Kidney capillary endothelial cell (primary cell): ENCODE measurements at places on chromosomes 5 and 9.

DNA sequence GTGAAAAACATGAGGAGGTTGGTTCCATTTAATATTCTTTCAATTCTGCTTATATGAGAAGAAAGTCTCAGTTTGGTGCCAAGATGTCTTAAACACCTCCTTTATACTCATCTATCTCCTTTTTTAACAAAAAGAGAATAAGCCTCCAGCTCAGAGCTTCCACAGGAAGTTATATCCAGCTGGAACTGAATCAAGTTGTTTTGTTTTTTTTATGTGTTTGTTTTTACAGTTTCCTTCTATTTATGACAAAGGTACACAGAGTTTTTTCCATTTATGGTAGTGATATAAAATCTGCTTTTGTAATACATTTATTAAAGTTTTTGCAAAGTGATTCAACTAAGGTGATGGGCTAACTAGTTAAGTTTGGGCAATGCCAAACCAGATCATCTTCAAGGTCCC lies 10.4 kb downstream of the SPARC start:
- DNase-seq, result no peak

DNA sequence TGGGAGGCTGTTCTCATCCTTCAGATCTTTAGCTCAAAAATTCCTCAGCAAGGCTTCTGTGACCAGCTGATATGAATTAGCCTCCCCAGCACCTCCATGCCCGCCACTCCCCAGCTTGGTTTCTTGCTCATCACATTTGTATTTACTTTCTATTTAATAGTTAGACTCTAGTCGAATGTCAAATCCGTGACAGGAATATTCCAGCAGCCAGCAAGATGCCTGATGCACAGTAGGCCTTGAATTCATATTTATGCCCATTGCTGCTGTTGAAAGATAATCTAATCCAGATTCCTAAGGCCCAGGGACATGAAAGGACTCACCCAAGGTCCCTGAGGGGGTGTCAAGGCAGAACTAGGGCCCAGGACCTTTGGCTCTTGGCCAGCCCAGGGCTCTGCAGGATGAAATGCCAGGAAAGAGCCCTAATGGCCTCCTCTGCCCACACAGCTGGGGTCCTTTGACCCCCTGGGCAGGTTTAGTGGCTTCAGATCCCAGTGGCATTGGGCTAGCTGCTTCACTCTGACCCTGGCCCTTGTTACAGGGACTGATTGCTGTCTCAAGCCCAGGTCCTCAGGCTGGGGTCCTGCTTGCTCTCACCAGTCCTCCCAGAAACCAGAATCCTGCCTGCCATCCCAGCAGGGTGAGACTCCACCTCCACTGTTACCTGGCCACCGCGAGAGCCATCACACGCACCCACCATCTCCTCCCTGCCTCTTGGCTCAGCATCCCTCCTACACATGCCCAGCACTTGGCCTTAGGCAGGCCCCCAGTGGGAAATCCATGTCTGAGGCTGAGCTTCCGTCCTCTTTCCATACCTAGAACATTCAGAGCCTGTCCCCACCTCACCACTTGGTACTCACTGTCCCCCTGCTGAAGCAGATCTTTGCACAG lies 7.3 kb downstream of the CSF1R start:
- DNase-seq, result no peak

DNA sequence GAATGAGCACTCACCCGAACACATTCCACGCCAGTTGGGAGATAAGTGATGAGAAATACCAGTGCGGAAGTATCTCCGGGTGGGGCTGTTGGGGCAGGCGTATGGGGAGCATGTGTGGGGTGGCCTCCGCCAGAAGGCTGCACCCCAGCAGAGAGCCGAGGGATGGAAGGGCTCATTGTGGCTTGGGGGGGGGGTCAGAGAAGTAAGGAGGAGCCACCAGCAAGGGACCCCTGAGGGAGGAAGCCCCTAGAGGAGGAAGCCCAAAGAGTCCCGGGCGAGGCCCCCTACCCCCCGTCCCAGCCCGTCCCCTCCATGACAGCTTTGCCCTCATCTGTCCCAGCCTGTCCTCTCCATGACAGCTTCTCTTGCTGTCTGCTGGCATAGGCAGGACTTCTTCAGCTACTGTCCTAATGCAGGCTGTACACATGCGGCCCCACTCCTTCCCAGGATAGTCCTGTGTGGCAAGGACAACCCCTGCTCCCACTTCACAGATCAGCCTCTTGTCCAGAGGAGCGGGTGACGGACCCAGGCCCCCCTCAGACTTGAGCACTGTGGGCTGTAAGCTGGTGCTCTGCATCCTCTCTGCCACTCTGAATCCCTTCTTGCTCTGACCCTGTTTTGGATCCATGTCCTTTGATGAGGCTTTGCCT lies 239.6 kb downstream of the CACNA1B start:
- DNase-seq, result no peak

DNA sequence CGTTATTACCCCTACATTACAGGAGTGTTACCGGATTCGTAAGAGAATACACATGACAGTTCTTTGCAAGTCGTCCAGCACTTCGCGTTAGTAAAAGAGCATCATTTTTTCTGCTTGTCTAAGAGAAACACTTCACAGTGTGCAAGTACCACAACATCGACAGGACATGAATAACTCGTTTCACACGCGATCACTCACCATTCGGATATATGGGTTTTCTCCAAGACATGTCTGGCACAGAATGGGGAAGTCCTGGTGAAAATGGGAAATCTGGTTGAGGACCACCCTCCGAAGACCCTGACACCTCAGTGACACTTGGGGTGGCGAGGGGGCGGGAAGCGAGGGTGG lies 642 bp downstream of the RBM22 start:
- DNase-seq, result no peak

DNA sequence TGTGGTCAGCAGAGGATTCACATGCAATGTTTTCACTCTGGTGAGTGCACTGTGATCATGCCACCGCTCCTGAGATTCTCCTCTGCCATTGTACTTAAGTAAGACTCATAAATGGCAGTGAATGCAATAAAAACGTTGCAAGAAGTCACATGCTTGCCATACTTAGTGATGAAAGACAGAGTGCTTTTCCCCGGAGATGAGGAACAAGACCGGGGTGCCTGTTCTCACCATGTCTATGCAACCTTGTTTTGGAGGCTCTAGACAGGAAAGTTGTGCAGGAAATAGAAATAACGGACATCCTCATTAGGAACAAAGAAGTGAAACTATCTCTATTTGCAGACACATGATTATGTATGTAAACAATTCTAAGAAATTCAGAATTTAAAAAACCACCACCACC lies 84.7 kb upstream of the IRX2 start:
- DNase-seq, result no peak

DNA sequence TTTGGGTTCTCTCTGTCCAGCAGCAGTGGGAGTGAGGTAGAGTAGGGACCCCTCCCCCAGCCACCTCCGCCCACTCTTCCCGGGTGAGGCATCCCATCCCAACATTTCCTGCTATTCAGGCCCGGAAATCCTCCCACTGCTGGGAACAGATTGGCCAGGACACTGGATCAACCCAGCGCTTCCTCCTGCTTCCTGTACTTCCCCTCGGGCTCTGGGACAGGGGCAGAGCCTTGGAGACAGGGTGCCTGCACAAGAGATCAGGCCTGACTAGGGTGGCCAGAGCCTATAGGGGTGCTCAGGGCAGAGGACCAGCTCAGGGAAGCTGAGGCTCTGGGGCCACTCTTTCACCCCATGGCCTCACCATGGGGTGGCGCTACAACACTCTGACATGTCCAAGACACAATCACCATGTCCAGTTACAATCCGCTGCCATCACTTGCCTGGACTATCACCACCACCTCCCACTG lies 14.5 kb downstream of the SH2D3C start:
- peak; percentile 97 for DNase-seq

DNA sequence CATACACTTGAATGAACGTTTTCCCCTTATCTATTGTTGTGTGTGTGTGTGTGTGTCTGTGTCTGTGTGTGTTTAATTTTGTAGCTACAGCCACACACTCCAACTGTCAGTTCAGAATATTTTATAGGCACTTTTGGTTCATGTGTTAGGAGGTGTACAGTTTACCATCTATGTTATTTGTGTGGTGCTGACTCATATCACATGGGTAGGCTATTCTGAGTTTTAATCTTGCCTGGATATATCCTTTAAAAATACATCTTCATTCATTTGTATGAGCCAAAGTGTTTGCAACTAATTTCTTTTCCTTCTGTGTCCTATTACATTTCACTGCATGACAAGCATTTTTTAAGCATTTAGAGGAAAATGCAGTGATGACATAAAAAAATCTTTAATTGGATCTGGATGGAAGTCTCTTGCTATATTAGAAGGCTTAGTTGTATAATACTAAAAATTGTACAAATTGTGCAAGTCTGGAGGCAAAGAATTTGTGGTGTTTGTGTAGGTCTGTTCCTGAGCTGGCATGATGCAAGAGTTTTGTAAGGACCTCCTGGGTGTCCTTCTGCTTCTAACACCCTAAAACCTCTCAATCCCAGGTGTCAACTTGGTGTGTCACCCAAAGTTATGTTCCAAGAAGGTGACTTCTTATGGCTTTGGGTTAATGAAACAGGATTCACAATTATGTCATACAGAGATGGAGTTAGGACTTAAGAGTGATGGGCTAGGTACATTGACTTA lies 52.4 kb upstream of the HMHB1 start:
- no peak for DNase-seq

DNA sequence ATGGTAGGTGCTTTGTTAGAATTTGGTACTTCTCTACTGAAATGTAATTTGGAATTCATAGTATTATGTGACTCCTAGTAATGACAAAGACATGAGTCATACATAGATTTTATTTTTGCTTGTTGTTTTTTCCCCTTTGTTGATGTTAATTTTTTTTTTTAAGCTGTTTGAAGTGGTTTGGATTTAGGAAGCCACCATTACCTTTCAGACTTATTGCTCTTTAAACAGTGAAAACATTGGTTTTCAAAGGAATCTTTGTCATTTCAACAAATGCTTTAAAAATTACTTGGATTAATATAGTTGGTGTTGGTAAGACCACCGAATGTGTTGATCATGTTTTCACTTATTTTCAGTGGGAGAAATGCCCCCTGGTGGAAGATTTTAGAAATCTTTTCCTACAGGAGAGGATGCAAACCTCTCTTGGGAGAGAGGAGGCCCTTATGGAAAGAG lies 170.1 kb upstream of the PITX1 start:
- DNase-seq, result peak; percentile 69

DNA sequence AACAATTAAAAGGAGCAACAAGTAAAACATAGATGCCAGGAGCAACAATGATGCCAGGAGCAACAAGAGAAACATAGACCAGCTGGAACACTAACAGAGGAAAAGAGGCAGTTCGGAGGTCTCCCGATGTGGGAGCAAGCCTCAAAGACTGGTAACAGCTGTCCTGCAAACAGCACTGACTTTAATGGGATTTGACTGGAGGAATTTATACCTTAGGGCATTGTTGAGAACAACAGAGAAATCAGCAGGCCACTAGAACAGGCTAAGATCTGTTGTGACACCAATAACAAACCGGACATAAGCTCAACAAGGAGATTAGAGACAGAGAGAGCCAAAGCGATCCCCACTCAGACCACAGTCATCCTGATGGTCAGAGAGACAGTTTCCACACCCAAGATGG lies 11.8 kb upstream of the SYK start:
- DNase-seq, result no peak

GRCh38 chr9:73154722-73155121 lies 3.1 kb downstream of the ANXA1 start:
- DNase-seq, result no peak

GRCh38 chr9:19203058-19203457 lies 27.4 kb upstream of the DENND4C start:
- DNase-seq, result no peak

DNA sequence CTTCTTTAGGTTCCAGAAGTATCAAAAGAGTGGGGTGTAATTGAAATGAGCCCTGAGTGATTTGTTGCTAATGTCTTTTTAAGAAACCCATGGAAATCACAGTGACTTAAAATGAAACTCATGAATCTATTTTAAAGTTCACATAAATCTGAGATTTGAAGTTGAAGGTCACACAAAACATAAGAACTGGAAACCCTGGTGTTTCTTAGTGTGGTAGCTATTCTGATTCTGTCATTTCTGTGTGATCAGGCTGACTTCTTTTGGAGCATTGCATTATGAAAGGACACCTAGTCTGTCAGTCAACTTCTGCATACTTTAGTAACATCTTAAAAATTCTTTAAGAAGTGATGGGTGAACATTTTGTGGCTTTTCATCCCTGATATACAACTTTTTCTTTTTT lies 448.8 kb downstream of the TLE4 start:
- DNase-seq, result no peak

DNA sequence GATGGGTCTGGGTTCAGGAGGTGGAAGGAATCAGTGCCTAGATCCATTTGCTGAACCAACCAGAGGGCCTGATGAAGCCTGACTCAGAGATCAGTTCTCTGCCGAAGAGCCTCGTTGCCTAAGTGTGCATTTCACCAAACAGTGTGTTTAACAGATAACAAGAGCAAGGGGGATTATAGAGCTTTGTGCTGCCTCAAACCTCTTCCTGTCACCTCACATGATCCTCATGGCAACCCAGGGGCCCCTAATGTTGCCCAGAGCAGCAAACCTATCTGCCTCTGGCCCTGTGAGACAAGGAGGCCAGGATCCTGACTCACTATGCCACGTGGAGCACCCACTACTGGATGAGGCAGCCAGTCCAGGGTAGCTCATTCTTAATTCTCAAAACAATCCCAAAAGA lies 66.3 kb upstream of the EPB41L4B start:
- no peak for DNase-seq

DNA sequence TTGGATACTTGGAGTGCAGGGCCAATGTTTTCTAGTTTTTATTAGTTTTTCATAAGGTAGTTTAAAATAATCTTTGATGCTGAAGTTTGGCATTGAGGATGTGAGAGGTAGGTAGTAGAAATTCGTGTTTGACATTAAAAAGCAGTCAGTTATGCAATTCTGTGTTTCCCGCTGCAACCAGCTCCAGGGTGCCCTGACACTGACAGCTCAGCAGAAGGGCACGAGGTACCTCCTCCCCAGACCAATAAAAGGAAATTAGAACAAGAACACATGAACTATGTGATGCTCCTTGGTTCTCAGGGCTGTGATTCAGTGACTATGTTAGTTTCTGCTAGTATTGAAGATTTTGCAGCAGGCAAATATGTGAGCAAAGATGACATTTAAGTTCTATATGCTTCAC lies 40.2 kb downstream of the NSUN2 start:
- no peak for DNase-seq

GRCh38 chr9:5825895-5826622 lies 6.9 kb downstream of the ERMP1 start:
- DNase-seq, result no peak

GRCh38 chr9:137168904-137169856 lies 671 bp downstream of the LRRC26 start:
- peak; percentile 24 for DNase-seq

DNA sequence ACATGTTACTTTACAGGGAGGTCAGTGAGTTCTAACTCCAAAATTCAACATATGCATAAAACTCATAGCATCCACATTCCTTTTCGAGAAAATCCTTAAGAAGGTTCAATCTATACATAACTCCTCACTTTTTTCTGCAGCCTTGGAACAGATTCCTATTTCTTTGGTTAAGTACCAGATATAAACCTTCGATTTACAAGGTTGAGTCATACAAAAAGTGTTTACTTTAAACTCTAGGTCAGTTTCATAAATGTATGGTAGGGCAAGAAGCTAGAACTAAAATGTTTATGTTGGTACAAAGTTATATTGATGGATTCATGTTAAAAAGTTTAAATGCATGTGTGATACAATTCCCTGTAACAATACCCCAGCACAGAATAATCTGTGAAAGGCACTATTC lies 19.4 kb downstream of the CDKN2AIPNL start:
- DNase-seq, result no peak

GRCh38 chr5:122723606-122724352 lies 51.1 kb upstream of the SNX2 start:
- DNase-seq, result no peak

- DNase-seq, result no peak
Measured at GRCh38 chr5:7753596-7753995, 97.3 kb downstream of the CFAP90 start.
